ENCODE measurements at places on chromosomes 12 and 14.

DNA sequence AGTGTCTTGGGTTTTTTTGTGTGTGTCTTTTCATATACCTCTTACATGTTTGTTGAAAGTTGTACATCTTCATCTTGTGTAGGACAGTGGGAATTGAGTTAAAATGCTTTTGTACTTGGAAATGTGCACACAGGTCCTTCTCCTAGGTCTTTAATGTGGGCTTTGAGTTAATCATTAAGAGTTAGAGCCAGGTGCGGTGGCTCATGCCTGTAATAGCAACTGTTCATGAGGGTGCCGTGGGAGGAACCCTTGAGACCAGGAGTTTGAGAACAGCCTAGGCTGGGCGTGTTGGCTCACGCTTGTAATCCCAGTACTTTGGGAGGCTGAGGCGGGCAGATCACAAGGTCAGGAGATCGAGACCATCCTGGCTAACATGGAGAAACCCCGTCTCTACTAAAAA, 13.9 kb downstream of the CLECL1 start:
- no peak for DNase-seq

DNA sequence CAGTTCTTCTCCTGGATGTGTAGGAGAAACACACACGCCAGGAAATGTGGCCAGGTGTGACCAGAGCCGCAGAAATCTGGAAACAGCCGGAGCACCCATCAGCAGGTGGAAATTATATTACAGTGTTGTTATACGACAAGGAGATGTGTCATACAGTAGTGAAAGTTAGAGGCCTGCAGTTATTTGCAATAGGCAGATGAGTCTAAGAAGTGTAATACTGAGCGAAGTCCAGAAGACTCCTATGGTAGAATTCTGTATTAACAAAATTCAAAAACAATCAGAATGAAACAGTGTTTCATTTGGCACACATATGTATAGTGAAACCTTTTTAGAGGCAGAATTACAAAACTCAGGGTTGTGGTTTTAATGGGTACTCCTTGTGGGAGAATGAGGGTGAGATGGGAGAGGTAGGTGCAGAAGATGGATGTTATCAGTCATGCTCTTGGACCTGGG, 39.3 kb upstream of the AMN start:
- no peak for DNase-seq

DNA sequence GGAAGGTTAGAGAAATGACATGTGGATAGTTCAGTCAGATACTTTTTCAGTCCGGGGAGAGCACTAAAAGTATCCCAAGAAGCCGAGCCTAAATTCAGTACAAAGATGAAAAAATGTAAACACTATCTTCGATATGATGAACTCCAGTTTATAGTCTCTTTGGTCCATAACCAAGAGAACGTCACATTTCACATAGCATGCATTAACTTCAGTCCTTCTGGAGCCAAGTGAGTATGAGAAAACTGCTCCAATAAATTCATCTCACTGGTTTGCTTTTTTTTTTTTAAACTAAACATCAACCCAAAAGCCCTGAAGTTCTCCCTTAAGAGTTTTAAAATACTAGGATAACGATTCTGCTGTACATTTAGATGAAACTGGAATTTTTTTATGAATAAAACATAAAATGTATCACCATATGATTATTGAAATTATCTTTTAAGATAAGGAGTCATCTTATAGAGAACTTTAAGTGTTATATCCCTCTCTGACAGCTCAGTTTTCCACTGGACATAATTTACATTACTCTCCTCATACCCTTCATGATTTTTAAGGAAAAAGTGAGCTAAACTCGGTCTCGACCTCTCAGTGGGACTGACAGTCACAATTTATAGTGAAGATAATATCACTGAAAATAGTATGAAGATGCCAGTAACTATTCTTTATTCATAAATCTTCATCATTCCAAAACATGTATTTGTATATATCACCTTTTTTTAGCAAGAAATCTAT, 841.5 kb upstream of the FLRT2 start:
- no peak for DNase-seq

DNA sequence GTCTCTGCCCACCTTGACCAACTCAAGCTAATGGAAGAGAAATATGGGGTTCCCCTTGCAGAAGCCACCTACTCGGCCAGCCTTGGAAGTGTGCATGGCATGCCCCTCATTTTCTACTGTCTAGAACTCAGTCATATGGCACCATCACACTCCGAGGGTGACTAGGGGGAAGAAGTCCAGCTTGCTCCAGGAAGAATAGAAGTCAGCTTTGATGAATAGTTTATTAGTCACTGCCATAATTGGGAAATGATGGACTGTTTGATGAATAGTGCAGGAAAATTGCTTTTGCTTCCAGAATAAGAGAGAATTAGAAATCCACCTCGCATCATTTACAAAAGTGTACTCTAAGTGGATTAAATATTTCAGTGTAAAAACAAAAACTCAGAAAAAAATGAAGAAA, 1030.6 kb downstream of the VRK1 start:
- no peak for DNase-seq

GRCh38 chr12:15728118-15728598, 61.0 kb downstream of the EPS8 start:
- DNase-seq: no peak

DNA sequence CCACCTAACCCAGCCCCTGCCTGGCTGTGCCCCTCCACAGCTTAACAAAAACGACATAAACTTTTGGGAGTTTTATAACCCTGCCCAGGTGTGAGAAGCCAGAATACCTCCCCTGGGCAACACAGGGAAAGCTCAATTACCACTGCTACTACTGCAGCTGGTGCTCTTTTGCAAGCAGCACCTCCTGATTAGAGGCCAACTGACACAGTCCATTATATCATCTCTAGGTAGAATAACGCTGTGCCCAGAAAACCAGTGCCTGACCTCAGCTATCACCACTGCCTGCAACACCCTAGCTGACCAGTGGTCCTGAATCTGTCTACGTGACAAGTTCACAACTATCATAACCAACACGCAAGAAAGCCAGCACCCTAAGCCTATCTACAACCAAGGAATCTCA, 34.2 kb downstream of the MDM1 start:
- DNase-seq: no peak

DNA sequence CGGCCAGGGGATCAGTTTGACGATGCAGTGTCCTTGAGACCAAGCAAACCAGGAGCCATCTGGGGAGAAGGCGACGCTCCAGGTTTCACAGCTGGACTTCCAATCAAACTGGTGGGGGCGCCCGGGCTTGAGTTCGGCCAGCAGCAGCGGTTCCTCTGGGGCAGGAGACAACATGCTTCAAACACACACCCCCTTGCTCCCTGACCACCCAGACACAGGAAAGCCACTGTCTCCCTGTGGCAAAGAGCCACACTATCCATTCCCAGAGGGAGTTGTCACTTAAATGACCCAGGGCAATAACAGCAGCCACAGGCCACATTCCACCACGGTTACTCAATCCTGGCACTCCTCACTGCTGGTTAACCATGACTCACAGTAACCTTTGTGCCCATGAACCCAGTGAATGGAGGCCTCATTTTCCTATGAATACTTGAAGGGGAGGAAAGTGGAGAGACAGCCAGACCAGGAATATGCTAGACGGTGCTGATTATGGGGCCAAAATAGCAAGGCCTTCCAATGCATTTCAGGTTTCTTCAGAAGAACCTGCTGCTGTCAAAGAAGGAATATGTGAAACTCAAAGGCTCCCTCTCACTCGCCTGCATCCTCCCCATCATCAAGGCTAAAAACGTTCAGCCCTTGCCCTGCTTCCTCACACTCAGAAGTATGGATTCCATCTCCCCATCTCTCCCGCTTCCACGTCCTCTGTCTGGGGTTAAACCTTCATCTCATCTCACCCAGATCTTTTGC, 8.5 kb downstream of the WSB2 start:
- no peak for DNase-seq

- DNase-seq: no peak
Observed at GRCh38 chr12:84704856-84705255, 207.7 kb downstream of the SLC6A15 start.

DNA sequence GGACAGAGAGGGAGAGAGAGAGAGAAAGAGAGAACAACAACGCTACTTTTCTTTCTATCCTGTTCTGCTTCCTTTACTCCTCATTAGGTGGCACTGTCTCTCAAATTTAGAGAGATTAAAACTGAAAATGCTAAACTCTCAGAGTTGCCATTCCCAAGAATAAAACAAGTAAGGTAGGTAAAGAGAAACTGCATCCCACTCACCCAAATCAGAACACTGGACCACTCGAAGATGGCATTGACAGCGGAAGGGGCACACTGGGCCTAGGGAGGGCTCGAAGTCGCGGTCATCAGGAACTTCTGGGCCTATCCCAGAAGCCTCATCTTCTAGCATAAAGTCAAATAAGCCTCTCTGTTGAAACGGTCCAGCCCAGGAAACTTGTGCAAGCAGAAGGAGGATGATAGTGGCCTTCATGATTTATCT, 4.5 kb downstream of the DCN start:
- no peak for DNase-seq

GRCh38 chr14:102096569-102097188, 9.8 kb upstream of the HSP90AA1 start:
- DNase-seq: peak; percentile 19

DNA sequence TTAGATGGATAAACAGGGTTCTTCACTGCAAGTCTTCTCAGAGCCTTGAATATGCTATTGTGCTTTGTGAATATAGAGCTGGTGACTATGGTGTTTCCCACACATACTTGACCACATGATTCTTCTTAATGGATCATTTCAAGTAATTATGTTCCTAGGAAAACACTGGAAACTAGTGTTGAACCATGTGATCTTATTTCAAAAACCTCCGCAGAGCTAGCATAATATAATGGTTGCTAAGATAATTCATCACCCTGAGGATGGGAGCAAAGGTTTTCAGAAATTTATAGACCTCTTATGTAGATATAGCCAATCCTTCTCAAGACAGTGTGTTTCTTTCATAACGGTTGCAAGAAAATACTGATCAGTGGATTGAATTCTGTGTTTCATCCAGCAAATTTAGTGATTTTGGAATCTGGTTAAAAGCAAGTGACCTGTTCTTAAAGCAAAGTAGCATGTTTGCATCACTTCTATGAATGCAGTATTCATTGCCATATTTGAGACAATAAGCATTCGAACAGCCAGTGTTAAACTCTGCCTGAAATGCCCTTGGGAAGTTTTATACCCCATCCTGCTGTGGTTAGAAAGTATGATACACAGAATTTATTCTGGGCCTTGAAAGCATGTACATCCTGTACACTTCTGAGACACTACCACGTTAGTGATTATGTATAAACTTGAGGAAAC, 341.0 kb upstream of the E2F7 start:
- DNase-seq: no peak

GRCh38 chr12:72010356-72010755, 71.7 kb downstream of the TPH2 start:
- DNase-seq: no peak

DNA sequence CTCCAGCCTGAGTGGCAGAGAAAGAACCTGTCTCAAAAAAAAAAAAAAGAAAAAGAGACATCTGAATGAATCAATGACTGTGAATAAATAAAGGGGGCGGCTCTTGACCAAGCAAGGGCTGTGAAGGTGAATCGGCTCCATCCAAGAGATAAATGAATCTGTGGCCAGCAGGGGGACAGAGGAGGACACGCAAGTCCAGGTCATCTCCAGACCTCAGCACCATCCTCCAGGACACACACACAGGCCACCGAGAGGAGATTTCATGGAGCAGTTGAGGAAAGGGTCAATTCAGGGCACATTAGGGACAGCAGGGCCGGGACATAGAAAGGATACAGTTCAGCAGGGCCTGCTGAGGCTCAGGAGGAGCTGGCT, 21.6 kb downstream of the TRPV4 start:
- DNase-seq: no peak

DNA sequence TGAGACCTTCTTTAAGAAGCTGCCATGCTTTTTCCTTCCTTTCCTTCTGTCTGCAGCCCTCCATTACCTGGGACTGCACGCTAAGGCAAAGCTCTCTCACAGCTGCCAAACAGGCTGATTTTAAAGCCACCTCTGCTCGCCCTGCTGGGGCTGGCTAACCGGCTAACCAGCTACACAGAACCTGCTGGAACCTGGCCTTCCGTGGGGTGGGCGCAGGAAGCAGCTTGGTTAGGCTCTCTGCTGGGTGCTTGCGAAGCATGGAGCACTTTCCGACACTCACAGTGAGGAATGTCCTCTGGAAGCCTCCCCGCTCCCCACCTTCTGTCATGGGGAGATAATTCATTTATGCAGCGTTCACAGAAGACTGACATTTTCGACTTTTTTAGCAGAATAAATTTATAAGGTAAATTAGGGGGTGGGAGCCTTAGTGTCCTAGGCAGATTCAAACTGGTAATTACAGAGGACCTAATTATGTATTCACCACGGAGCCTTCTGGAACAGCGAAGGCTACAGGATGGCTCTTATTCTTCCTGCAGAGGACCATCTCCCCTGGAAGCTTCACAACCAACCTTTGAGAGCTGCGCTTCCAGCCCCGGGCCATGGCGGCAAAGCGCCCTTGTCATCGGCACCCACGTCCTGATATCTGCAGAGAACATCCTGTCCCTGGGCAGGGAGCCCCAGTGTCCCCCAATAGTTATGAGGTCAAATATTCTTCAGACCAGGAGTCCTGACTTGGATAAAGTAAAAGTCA, 12.4 kb upstream of the BCL11B start:
- no peak for DNase-seq

- no peak for DNase-seq
Observed at GRCh38 chr12:92049403-92049802, 96.2 kb downstream of the BTG1 start.

GRCh38 chr12:101238306-101238705, 28.3 kb upstream of the SLC5A8 start:
- no peak for DNase-seq

DNA sequence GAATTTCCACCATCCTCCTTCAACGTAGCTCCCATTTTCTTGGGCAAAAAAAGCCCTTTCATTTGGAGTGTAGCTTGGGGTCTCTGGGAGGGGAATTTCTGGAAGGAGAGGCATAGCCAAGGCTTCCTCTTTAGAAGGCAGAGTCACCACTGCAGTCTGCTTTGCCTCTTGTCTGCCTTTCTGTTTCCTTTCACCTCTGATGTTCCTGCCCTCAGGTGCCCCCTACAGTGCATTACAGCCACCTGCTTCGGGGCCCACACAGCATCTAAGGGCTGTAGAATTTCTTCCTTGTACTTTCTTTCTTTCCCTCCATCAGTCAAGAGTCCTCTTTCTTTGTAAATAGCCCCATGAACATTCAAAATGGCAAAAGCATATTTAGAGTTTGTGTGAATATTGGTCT, 1313.9 kb downstream of the TMEM121 start:
- DNase-seq: no peak

GRCh38 chr12:51323317-51323960, 535 bp downstream of the BIN2 start:
- DNase-seq: peak; percentile 33

- no peak for DNase-seq
Observed at GRCh38 chr14:91893007-91893406, 25.7 kb upstream of the TC2N start.

DNA sequence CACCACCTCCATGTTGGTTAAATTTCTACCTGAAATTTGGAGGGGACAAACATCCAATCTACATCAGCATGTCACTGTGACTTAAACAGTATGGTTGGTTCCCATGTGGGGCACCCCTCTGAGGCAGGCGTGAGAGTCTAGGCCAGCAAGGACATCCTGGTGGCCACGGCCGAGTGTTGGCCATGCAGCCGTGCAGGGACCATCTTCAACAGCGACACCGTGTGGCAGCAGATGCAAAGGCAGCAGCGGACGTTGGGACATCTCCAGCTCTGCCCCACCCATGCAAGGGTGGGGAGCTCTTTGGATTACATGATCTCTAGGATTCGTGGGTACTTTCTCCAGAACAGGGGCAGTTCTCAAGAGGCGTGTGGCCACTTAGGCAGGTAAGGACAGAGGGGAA, 49.8 kb downstream of the NOC4L start:
- no peak for DNase-seq
